AG10803 (cell line): ENCODE measurements at places on chromosomes 5 and 9.

- peak; percentile 89 for DNase-seq
These were observed 45.4 kb downstream of the ANXA2R start for GRCh38 chr5:42994555-42995359.

DNA sequence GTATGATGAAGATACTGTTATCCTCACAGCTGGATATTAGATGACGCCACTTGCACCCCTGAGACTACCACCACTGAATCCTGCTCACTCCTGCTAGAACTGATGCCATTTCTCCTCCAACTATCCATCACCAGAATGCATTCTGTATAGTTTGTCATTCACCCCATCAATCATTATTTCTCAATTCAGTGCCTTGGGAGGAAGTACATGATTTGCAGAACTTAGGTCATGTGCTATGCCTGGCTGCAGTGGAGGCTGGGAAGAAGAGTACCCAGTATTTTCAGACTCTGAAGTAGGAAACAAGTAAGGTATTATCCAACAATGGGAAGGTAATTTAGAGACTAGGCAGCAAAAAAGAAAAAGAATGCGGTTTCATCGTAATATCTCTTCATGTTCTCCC is 26.2 kb upstream of the HSD17B4 start:
- DNase-seq, result no peak

GRCh38 chr9:134319306-134320125 is 6.7 kb upstream of the RXRA start:
- no peak for DNase-seq

GRCh38 chr5:170584450-170585058 is 80.7 kb downstream of the KCNIP1 start:
- no peak for DNase-seq

- no peak for DNase-seq
These were observed 176.4 kb upstream of the CCNG1 start for GRCh38 chr5:163260961-163261360.

DNA sequence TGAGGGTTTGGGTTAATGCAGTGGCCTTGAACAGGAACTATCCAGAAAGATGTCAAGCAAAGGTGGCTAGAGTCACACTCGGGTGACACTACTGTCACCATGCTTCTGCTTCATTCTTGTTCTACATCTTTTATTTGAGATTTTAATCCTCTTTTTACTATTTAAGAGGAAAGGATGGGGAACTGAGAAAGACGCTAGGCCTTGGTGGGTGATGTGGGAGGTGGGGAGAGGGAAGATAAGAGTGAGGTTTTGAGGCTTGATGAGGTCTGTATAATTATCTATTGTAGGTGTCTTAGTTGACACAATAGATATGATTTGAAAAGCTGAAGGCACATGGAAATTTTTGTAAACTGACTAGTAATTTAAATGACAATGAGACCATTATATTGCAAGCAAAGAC is 3.5 kb upstream of the BASP1 start:
- no peak for DNase-seq

DNA sequence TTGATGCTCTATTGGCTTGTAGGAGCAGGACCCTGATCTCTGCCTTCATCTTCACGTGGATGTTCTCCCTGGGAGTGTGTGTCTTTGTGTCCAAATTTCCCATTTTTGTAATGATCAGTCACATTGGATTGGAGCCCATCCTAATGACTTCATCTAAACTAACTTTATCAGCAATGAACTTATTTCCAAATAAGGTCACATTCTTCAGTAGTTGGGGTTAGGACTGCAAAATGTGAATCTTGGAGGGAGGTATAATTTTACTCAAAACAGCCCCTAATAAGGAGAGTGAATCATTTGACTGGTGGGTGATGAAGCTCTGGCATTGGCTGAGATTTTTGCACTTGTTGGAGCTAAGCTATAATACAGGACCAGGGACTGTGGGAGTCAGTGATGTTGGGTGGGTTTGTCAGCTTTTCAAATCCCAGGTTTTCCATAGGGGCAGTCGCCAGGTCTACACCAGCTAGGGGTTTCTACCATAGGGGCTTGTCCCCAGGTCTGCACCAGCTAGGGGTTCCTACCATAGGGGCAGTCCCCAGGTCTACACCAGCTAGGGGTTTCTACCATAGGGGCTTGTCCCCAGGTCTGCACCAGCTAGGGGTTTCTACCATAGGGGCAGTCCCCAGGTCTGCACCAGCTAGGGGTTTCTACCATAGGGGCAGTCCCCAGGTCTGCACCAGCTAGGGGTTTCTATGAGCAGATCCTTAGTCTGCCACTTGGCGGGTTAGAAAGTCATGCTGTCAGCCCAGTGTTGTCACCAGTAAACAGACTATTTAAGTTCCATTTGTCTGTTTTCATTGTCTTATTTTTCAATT is 382.6 kb upstream of the DAP start:
- DNase-seq, result no peak

DNA sequence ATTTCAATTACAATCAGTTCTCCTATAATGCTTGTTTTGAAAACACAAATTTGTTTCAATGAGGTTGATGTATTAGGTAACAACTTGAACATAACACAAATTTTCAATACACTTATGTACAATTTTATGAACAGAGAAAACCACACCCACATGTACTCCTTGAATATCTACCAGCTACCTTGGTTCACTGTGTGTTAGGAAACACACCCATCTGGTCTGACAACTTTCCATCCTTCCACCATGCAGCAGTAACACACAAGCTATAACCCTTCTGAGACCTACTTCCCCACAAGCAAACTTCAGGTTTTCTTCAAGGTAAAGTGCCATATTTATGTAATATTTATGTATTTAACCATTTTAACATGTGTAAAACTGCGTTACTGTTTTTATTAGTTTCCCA is 36.4 kb upstream of the UBQLN1 start:
- DNase-seq, result no peak

DNA sequence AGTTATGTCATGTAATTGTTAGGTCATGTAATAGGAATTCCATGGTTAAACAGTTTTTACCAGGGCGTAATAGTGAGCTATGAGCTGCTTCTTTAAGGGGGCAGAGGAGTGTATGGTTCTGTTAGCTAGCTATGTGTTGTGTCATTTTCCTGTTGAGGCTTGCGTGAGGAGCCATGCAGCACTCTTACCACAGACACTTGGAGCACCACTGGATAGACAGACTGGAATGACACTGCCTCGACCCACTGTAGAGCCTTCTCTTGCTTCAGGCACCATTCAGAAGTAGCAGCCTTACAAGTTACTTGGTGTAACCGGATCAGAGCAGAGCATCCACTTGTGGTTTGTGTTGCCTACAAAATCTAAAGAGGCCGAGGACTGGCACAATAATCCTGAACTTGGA is 28.3 kb upstream of the STOM start:
- peak; percentile 99 for DNase-seq

GRCh38 chr9:97475059-97475458 is 26.4 kb upstream of the TMOD1 start:
- DNase-seq, result peak; percentile 71

GRCh38 chr5:83503662-83504061 is 32.1 kb downstream of the VCAN start:
- DNase-seq, result peak; percentile 45

- DNase-seq, result no peak
These were observed 17.9 kb downstream of the CRB2 start for GRCh38 chr9:123373946-123374345.

- DNase-seq, result no peak
These were observed 49.9 kb downstream of the CDO1 start for GRCh38 chr5:115766608-115767007.

GRCh38 chr9:89760123-89760522 is 155.3 kb downstream of the GADD45G start:
- DNase-seq, result no peak

- peak; percentile 65 for DNase-seq
These were observed 114.7 kb downstream of the LPAR1 start for GRCh38 chr9:110923601-110924000.

DNA sequence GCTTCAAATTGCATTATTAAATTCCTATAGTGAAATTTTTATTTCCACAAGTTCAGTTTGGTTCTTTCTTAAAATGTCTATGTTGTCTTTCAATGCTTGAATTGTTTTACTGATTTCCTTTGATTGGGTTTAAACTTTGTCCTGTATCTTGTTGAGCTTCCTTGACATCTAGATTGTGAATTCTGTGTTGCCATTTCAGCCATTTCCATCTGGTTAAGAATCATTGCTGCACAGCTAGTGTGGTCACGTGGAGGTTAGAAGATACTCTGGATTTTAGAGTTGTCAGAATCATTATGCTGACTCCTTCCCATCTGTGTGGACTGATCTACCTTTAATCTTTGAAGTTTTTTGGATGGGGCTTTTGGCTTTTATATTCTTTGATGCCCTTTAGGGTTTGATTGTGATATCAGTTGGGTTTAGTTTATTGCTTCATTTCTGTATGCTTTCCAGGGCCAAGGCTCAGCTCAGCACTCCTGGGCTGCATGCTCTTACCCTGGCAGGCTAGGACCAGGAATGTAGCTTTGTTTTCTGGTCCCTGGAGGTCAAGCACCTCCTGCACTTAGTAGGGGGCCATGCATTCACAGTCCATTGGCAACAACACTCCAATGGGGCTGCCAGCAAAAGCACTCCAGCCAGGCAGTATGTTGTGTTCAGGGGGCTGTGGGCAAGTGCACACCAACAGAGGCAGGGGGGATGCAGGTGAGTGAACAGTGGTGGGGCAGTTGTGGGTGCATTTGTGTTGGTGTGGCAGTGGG is 141.4 kb downstream of the PRR16 start:
- DNase-seq, result peak; percentile 48

DNA sequence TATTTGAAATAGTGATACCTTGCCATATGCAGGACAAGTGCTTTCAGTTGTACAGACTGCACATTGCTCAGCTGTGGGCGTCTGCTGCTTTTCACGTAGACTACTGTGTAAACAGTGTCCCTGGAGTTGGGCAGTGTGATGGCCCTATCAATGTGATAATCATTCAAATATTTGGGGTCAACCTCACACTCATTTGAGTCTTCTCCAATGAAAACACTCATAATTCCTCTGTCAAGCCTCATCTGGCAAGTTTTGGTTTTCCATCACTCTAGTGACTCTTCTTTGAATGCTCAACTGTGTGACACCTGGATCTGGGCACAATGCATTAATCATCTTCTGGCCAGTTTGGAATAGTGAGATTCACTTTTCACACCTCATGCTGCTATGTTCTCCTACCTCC is 64.4 kb downstream of the UGCG start:
- no peak for DNase-seq

GRCh38 chr9:95785209-95785608 is 90.3 kb upstream of the ERCC6L2 start:
- DNase-seq, result no peak
